ENCODE measurements at places on chromosomes 1 and 21. TPM values are rescaled to one million over a fixed set of nuclear protein-coding genes. Genes with fewer than 3 reads are reported as not detected.

The PRR9 gene
- total RNA-seq = not detected

The CLCA2 gene
- not detected for total RNA-seq

The PLPPR5 gene
- 0.11 TPM for total RNA-seq

The FCRL2 gene
- total RNA-seq = not detected

The DOP1B gene
- total RNA-seq = 14.5 TPM

The SPRR3 gene
- total RNA-seq = not detected

The ADAM30 gene
- total RNA-seq = not detected

The EFNA4 gene
- total RNA-seq = 28.5 TPM

The SAMSN1 gene
- total RNA-seq = not detected

The PRPF38A gene
- total RNA-seq = 83.6 TPM

The MNDA gene
- not detected for total RNA-seq
